NCI-H1417 treated with DMSO at 0.1 percent for 48 hours (cell line): ENCODE measurements at places on chromosomes 1 and 21.

- DNase-seq, result no peak
Observed at GRCh38 chr1:58900396-58900795, 116.5 kb upstream of the JUN start.

- no peak for DNase-seq
Observed at GRCh38 chr1:209364716-209365115, 218.8 kb upstream of the CAMK1G start.

GRCh38 chr1:68495532-68495931 lies 1.4 kb downstream of the DEPDC1 start:
- DNase-seq, result no peak

GRCh38 chr1:21553116-21553926 lies 44.1 kb downstream of the ALPL start:
- no peak for DNase-seq

- DNase-seq, result no peak
Observed at GRCh38 chr1:178530037-178530402, 17.1 kb downstream of the TEX35 start.

DNA sequence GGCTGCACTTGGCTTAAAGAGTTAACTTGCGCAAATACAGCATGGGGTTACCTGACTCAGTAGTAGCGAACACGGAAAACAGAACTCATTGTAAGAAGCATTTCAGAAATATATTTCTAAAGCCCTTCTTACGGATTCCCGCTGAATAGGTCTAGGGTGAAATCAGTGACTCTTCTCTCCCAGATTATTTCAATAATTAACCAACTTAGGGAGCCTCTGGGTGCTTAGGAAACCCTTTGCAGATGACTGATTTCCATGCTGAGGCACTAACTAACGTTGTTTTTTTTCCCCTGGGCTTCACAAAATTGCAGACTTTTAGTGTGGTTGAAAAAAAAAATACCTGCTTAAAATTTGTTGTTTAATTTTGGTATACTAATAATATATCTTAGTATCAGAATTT lies 40.3 kb downstream of the BTG3 start:
- DNase-seq, result no peak

DNA sequence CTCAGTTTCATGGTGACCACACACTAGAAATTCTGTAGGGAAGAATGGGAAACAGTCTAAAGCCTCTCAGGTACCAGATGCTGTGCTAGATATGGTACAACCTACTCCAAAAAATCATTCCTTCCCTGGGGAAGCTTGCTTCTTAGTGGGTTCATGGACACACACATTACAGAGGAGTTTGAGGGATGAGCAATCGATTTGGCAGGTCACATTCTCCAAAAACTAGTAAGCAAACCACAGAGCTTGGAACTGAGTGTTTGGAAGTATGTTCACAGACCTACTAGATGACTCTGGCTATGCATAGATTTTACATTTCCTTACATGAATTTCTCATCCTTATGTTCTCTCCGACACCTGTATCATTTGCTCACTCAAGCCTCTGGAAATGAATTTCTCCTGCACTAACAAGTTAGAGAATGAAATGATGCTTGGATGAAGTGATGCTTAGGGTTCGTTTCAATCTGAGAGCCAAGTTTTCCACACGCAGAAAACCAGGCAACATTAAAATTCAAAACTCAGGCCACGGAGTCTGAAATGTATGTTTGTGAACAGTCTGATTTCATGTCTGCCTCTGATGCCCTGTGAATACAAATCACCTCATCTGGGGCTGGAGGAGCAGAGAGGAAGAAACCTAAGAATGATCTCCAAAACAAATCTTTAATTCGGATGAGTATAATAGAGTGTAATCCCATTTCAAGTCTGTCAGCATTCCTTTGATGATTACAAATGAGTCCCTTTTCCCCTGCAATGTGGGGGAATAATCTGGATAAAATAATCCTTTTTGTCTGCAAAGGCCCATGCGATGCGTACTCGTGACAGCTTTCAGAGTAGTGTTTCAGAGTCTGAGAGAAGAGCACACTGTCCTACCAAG lies 11.0 kb downstream of the EVA1C start:
- no peak for DNase-seq
